Amniotic stem cell (primary cell): ENCODE measurements at places on chromosomes 3 and 15.

DNA sequence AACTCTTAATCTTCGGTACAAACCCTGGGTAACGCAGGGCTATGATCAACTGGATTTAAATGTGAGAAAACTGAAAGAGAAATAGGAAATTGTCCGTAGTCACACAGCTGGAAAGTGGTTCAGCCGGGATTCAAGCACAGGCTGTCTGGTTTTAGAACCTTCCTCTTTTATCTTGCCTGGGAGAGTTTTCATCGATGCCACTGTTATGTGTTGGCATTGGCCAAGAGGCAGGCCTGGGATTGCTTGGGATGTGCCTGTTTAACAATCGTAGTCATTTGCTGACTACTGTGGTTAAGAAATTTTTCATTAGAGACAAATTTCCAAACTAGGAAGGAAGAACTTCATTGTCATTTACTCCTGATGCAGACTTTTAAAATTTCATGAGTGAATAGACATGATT lies 4.3 kb downstream of the MCTP2 start:
- DNase-seq, result no peak

DNA sequence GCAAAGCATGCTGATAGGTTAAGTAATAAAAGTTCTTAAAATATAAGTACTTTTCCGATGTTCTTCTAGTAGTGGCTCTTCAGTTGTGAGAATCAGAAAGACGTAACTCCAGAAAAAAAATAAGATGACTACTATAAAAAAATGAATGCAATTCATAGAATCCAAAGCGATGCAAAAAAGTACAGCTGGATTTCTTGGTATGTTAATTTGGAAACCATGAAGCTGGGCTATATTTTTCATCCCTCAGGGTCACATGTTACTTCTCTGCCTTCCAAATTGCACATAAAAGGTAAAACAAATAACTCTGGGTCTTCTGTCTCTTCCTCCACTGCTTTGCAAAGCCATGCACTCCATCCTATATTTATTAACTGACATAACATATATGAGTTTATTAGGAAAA lies 843.9 kb upstream of the DPPA4 start:
- DNase-seq, result no peak

GRCh38 chr15:95152741-95153140 lies 921.4 kb downstream of the MCTP2 start:
- DNase-seq, result no peak

DNA sequence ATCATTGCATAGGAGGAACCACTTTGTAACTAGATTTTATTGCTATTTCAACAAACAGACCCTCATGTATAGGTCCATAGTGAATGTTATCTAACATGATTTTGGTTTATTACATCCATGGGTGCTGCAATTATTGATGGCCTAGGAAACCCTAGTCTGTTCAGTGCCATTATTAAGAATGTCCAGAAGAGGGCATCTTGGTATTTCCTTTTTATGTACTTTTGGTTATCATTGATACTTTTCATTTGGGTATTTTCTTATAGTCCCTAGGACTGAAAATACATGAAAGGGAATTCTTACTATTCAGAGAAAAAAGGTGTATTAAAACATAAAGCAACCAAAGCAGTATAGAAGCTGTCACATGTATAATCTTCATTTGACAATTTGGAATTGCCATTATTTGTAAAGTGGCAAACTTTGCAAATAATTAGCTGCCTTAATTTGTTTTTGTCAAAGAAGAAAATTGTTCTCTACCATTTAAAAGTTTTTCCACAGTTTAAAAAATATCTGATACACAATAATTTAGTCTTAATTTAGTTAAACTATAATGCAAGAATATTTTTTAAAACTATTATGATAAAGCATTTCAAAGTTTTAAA lies 48.7 kb downstream of the CNOT10 start:
- DNase-seq, result no peak

- no peak for DNase-seq
These were observed 134.8 kb downstream of the THRB start for GRCh38 chr3:24359645-24360462.

GRCh38 chr15:89766357-89767311 lies 9.5 kb upstream of the MESP2 start:
- no peak for DNase-seq

DNA sequence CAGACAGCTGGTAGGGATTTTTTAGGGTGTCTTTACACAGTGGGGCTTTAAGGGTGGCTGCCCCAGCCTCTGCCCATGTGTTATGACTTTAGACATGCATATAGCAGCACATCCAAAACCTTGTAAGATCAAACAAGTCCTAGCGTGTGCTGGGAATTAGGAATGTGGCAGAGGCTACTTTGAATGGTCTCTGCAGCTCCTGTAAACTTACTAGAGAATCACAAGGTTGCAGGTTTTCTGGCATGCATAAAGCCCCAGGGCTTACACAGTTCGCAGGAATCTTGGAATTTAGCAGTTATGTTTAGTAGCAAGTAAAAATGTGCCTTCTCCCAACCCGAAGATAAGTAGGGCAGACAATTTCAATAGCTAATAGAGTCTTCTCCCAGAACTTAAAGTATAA lies 46.9 kb upstream of the COL6A6 start:
- no peak for DNase-seq

DNA sequence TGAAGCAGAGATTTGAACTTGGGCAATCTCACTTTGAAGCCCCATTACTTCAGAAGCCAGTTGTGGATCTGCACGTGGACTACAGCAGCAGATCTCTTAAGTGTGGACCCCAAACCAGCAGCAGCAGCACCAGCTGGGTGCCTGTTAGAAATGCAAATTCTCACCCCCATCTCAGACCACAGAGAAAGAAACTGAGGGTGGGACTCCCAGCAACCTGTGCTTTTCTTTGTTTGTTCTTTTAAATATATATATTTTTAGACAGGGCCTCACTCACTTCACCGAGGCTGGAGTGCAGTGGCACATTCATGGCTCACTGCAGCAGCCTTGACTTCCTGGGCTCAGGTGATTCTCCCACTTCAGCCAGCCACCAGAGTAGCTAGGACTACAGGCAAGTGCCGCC lies 53.2 kb downstream of the SLTM start:
- no peak for DNase-seq

GRCh38 chr15:45169608-45170480 lies 17.9 kb downstream of the SHF start:
- DNase-seq, result no peak

DNA sequence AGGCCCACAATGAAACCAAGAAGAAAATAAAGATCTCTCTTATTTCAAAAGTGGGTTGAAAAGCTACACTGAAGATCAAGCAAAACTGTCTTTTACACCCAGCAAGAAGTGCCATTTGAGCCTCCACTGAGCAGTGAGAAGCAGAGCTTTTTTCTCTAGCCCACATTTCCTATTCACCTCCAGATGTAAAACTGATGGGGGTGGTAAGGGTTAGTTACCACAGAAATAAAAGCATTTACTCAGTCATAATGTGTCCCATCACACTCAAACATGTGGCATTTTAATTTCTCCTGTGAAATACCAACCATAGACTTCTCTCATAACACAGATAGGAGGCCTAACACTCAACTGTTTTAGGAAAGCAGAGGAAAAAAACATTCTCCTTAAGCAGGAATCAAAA lies 21.0 kb downstream of the IFT57 start:
- no peak for DNase-seq

DNA sequence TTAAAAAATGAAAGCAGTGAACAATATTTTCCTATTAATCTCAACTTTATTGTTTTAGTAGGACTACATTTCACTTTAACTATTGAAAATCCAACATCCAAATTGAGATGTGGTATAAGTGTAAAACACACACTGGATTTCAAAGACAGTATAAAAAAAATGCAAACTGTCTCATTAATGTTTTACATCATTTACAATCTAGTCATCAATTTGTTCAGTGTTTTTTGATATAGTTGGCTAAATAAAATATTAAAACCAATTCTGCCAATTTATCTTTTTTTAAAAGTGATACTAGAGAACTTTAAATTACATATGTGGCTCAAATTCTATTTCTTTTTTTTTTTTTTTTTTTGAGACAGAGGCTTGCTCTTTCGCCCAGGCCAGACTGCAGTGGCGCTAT lies 95.1 kb downstream of the NPTN start:
- no peak for DNase-seq

DNA sequence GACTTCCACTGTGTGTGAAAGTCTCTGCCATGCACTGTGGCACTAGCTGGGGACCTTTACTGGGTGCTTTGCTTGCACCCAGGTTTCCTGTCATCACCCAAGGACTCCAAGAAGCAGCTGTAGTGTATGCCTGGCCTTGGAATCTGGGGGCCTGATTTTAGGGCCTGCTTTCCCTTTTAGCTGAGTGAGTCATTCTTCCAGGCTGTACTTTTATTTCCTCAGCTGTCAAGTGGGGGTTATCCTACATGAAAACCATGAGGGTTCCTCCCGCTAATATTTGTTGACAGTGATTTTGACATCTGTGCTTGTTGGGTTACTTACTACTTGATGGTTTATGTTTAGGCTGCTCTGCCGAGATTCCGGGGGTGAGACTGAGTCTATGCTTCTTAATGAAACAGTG lies 18.5 kb downstream of the GORASP1 start:
- DNase-seq, result no peak

DNA sequence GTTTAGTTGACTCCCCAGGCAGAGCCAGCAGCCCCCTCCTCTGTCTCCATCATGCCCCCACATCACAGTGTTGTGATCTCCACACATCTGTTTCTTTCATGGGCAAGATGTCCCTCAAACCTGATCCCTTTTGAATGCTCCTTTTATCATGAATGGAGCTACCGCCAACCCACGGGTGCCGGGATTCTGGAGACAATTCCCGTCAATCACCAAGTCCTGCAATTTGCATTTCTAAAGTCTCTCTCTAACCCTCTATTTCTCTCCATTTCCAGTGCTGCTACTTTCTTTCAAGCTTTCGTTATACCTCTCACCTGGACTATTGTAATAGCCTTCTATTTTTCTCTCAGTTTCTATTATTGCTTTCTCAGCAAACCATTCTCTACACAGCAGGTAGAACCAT lies 89.7 kb upstream of the CCNL1 start:
- DNase-seq, result no peak

GRCh38 chr3:100535610-100535943 lies 43.2 kb downstream of the TMEM45A start:
- no peak for DNase-seq

- no peak for DNase-seq
These were observed 46.9 kb downstream of the RLBP1 start for GRCh38 chr15:89174476-89174875.

GRCh38 chr15:63041974-63042876 lies at the start of gene TPM1:
Gene TPM1 (plus strand): TSS chr15:63042747. CDS start chr15:63042830, 83 bp downstream.
- peak; percentile 92 for DNase-seq

- no peak for DNase-seq
These were observed 268.5 kb downstream of the WNT5A start for GRCh38 chr3:55218577-55218976.

- no peak for DNase-seq
These were observed 5.2 kb downstream of the CDV3 start for GRCh38 chr3:133578548-133579191.

- no peak for DNase-seq
These were observed 2.0 kb downstream of the KLHL6 start for GRCh38 chr3:183553334-183554026.
